Small intestine (tissue), 16 donors: ENCODE measurements at places on chromosomes 3 and 15. TPM values are rescaled to one million over a fixed set of nuclear protein-coding genes. Genes with fewer than 3 reads are reported as not detected.

GRCh38 chr15:36398212-36398611 lies 181.2 kb upstream of the CDIN1 start:
- no peaks in the 10 kb centered on the region for H3K4me1 ChIP-seq
- H3K4me3 ChIP-seq, result no peak overlapping the region
- no peaks in the 10 kb centered on the region for H3K36me3 ChIP-seq
- no peak for DNase-seq
- no peaks in the 10 kb centered on the region for H3K27me3 ChIP-seq
- H3K27ac ChIP-seq, result no peak overlapping the region

GRCh38 chr15:91529534-91529933 lies 324.0 kb upstream of the SLCO3A1 start:
- H3K27me3 ChIP-seq, result no peaks in the 10 kb centered on the region
- DNase-seq, result peak; percentile 20
- H3K36me3 ChIP-seq, result no peaks in the 10 kb centered on the region
- H3K4me1 ChIP-seq, result peaks cover 26% of the 10 kb centered on the region
- H3K27ac ChIP-seq, result no peak overlapping the region
- H3K4me3 ChIP-seq, result no peak overlapping the region

DNA sequence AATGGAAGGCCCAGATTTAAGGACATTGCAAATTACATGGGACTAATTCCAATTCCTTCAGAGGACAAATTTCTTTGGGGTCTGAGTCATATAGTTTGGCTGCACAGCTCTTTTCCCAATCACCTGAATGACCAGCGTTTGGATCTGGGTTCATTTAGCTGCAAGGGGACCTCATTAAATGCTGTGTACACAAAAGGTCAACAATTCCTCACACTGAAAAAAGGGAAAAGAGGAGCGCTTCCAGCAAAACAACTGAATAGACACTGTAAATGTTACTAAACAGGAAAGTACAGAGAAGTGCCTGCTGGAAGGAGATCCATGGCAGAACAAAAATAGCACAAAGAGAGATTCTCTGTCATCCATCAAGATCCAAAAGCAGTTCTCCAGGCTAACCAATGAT lies 356.0 kb upstream of the LMCD1 start:
- no peak for DNase-seq
- H3K4me3 ChIP-seq, result no peak overlapping the region
- no peak overlapping the region for H3K27ac ChIP-seq
- H3K4me1 ChIP-seq, result no peaks in the 10 kb centered on the region

GRCh38 chr3:47612178-47612577 lies 33.5 kb upstream of the CSPG5 start:
- H3K36me3 ChIP-seq, result peaks cover 6% of the 10 kb centered on the region
- no peak for DNase-seq

DNA sequence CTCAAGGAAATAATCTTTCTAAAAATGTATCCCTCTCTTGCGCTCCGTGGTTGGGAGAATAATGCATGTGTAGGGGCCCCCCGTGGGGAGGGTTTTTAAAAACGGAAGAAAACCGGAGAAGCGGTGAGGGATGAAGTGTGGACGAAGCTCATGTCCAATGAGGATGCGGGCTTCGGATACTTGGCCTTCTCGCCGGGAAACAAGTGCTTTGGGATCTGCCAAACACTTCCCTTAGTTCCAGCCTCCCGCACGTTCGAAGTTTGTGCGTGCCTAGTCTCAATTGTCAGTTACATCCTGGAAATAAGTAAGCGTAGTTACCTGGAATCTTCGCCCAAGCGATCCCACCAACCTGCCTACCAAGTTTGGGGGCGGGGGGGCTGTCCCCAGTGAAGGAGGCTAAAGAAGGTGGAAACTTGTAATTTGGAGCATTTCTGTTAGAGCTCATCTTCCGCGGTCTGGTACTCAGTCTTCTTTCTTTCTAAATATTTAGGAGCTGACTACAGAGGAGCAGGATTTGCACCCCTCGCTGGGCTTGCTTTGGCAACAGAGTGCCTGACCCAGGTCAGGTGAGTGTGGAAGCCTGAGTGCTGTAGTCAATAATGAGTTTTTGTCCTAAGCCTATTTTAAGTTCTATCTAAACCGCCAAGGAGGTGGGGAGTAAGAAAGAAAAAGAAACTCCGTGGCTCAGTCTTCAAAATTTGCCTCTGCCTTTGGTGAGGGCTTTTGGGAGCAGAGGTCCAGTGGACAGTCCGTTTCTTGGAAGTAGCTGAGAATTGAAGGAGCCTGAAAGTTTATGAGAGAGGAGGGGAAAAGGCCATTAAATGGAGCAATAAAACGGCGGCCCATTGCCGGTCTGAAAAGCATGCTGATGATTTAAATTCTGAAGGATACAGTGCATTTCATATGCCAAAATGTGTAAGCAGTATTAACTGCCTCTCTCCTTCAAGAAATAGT lies 1.1 kb downstream of the ITPR1 start:
- H3K4me1 ChIP-seq, result peaks cover 6% of the 10 kb centered on the region
- H3K4me3 ChIP-seq, result peak overlapping the region; percentile 92
- DNase-seq, result peak; percentile 38
- peak overlapping the region; percentile 41 for H3K27ac ChIP-seq
- H3K27me3 ChIP-seq, result no peaks in the 10 kb centered on the region

The TNFAIP8L3 gene
- 1.1 TPM for polyA plus RNA-seq

The ROPN1 gene
- polyA plus RNA-seq, result not detected

The SLC15A2 gene
- 0.54 TPM for polyA plus RNA-seq
